ENCODE measurements at places on chromosomes 5 and 9.

DNA sequence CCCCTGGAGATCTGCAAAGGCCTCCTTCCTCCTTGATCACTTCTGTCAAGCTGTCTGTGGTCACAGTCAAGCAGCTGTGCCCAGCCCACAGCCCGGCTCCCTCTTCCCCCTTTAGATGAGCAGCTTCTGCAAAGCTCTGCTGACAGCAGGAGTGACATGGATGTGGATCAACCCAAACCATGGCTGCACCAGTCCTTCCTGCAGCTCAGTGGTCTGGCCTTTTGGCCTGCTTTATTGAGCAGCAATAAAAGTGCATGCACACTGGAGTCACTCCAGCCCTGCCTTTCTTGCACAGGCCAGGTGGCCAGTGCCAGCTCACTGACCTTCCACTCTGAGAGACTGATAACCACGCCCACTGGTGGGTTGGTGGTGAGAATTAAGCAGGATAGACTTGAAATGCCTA is 91.3 kb upstream of the OTULINL start:
- no peak for DNase-seq

DNA sequence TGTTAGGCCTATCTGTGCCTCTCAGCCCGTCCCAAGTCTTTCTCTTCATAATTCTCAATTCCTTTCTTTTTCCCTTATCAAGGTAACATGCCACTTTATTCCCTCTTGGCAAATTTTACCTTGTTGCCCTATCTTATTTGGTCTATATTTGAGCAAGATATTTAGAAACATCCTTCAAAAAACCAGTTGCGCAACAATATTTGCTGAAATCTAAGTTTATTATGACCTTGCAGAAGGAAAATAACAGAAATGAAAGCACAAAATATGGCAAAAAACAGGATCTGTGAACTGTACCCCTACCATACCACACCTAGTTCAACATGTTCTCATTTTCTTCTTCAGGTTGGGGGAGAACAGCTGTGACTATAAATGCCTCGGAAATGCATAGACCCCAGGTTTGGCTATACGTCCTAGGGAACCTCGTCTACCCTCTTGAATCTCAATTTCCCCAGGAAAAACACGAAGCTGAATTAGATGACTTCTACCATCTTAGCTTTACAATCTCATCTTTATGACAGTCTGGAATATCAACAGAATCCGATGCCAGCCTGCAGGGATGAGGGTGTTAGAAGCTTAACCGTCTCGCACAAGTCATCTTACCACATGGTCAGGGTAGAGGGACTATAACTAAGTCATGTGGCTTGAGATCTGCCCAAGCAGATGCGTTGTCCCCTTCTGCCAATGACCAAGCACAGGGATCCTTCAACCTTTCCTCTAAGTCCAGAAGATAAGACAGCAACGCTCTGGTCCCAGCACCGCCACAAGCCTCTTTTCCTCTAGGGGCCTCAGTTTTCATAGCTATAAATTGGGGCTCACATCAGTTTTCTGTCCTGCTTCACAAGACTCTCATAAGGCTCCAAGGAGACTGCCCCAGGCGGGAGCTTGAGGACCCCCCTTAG is 1.3 kb downstream of the LCP2 start:
- DNase-seq, result no peak

DNA sequence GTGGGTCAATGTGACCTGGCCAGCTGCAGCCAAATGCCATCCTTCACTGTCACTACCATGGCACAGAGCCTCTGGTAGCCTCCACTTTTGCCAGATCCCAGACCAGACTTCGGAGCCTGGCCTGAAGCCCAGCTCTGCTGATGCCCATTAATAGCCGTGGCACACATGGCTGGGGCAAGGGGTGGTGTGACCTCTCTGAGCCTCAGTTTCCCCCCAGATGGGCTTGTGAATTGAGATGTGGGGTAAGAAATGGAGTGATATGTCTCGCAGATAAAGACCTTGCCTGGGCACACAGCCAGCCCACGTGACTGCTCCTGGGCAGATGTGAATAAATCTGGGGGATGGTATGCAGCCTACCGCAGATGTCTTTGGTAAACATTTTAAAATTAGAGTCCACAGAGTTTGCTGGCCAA is 13.9 kb downstream of the SUSD3 start:
- no peak for DNase-seq

- no peak for DNase-seq
Observed at GRCh38 chr9:92562461-92562967, 26.7 kb upstream of the ECM2 start.

- DNase-seq, result no peak
Observed at GRCh38 chr9:135078361-135078821, 9.1 kb upstream of the OLFM1 start.

DNA sequence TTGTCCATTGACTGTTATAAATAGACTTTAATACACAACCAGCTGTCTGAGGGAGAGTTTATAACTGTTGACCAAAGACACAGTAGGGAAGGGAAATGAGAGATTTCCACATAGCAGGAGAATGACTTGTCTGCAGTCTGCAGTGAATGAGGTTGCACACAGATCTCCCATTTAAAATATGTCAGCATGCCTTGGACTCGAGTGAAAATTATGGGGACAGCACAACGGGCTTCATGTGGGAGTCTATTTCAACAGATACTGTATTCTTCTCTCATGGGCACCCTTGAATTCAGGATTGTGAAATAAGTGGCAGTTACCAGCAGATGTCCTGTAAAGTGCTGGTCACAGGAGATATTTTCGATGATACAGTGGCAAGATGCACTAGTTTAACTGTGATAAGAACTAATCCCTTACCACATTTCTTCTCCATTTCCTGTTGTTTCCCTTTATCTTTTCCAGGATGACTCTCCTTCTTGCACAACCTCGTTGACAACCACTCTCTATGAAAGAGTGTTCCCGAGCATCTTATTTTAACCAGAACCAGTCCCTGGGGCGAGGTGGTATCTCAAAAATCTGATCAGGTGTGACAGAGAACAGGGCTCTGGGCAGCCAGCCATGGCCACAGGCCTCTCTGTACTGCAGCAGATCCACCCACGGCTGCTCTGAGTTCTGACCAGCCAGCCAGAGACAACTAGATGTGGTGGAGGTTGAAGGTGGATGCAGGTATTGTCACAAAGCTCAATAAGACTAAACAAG is 51.5 kb upstream of the MAP3K1 start:
- no peak for DNase-seq

- no peak for DNase-seq
Observed at GRCh38 chr5:125109293-125109692, 362.9 kb upstream of the ZNF608 start.

GRCh38 chr5:154860765-154861164 is 2.3 kb downstream of the CNOT8 start:
- DNase-seq, result no peak

- DNase-seq, result no peak
Observed at GRCh38 chr9:27005491-27005890, at the start of gene LRRC19. TSS of gene LRRC19 (minus strand) at chr9:27005672. CDS start at chr9:26999694, 5,978 bp downstream.

- no peak for DNase-seq
Observed at GRCh38 chr9:120312031-120312430, 267.9 kb downstream of the CDK5RAP2 start.

DNA sequence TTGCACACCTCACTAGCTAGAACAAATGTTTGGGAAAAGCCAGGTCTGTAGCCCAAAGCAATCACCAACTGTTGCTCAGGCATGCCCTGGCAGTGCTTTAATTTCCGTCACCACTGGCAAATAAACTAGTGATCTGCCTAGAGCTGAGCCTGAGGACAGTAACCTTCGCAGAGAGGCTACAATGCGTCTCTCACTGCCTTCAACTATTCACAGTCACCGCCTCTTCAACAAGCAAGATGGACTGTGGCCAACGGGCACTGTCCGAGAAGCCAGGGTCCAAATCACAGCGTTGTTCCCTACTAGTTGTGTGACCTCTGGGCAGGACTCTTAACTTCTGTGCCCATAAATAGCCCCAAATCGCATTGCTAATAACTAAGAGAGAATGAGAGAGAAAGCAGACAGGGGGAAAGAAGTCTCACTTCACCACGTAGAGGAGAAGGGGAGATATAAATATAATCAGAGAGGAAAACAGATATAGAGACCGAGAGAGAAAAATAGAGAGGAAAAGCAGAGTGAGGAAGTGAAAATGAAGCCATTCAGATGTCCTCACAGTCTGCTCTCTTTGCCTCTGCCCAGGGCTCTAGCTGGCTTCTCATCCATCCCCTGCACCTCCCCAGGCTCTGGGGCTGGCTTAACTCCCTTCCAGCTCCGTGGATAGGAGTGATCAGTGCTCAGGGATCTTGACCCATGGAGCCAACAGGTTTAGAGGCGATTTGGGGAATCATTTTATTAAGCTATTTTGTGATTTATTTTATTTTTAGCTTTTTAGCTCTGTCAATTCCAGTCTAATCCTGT is 157.9 kb downstream of the ZDHHC21 start:
- no peak for DNase-seq

- no peak for DNase-seq
Observed at GRCh38 chr5:6829150-6829784, 116.0 kb downstream of the TENT4A start.

GRCh38 chr5:146507428-146507827 is 8.6 kb downstream of the GPR151 start:
- DNase-seq, result no peak

DNA sequence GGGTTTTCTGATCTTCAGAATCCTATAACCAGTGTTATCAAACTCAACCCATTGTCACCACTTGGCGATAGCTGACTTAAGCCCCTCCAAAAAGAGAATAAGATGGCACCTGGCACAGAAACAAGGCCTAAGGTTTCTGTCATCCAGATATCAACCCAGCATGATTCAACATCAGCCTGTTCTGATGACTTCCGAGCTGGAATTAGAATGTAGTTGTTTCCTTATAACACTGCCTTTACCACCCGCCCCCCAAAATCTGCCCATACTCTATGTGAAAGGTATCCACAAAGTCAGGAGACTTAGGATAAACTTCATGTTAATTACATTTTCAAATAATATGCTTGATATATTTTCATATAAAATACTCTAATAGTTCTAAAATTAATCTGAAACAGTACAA is 5.2 kb downstream of the KLF9 start:
- no peak for DNase-seq

GRCh38 chr5:107543868-107544267 is 126.9 kb downstream of the EFNA5 start:
- DNase-seq, result no peak

DNA sequence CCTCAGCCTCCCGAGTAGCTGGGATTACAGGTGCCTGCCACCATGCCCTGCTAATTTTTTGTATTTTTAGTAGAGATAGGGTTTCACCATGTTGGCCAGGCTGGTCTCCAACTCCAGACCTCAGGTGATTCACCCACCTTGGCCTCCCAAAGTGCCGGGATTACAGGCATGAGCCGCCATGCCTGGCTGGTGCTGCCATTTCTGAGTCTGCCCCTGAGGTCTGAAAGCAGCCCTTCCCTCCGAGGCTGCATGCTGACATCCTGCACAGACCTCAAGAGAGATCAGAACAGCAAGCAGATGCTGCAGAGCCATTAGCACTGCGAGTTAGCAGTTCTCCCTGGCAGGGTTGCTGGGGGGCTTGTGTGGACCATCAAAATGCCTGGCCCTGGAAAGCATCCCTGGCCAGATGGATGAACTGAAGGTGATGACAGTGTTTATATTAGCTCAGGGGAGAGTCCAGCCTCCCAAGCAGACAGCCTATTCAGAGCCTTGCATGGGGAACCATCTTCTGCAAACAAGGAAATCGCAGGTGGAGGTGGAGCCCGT is 176.5 kb upstream of the PANK3 start:
- DNase-seq, result no peak

DNA sequence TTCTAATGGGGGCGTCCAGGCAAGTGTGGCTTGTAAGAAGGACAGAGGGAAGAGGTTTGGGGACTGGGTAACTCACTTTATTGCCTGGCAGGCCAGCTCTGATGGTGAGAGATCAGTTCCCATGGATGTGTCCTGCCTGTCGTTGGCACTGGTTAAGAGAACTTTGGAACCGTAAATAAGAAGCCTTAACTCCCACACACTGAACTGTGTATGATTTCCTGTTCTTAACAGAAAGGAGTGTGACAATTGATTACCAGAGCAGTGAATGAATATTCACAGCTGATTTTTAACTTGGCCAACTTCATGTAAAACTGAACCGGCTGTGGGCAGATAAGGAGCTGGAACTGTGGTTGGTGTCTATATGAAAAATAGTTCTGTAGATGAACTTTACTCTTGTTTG is 63.2 kb downstream of the MEGF10 start:
- no peak for DNase-seq

DNA sequence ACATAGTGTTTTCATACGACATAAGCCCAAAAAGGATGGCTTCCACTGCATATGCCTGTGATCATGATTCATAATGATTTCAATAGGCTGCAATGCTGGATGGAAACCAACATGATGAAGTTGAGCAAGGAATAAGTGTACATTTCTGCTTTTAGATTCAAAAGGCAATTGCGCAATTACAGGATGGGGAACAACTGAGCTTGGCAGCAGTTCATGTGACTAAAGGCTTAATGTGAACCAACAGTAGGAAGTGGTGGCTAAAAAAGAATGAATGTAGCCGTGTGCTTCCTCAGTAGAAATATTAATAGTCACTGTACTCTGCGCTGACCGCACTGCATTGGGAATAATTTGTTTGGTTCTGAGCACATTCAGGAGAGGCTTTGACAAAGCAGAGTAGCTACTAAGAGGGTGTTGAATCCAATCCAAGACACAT is 51.2 kb downstream of the SLC1A3 start:
- DNase-seq, result no peak

- no peak for DNase-seq
Observed at GRCh38 chr9:80866121-80866520, 823.2 kb downstream of the TLE1 start.

GRCh38 chr9:97060796-97061195 is 21.9 kb upstream of the CTSV start:
- no peak for DNase-seq

DNA sequence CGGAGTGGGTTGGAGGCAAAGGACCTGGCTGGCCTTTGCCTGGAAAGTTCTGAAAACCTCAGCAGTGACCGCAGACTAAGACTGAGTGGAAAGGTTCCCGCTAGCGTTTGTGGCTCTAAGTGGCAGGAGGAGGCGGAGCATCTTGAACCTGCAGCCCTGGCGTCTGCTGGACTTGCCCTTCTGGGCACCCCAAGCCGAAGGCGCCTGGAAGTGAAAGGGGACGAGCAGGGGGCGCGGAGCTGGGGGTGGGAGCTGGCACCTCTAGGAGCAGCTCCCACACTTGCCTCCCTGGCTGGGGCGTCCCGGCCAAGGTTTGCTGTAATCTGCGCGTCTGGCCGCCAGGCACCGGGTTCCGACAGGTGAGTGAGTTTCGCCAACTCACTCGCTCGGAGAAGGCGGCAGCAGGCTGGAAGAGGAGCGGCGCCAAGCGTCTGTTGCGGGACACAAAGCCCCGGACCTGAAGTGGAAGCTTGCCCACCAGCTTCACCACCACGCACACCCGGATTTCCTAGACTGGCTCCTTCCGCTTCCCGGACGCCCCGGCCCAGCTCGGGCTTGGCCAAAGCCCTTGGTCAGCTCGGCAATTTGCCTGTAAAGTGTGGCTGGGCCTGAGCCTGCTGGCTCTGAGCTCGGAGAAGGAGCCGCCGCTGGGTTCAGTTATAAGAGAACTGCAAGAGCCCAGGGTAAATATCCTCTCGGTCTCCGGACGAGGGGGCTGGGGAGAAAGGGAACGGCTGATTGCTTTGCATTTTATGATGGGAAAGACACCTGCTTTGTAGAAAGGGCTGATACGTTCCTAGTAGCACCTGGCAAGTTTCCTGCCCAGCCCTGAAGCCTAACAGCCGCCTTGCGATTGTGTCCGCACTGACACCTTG is at the start of gene GNA14:
Gene GNA14 (minus strand): TSS at position 89 of the 875 bp plus-strand sequence. CDS start 529 bp downstream, outside the sequence.
- peak; percentile 37 for DNase-seq

All from liver (tissue), 10 donors.